ENCODE measurements at places on chromosomes 13 and 19. TPM values are rescaled to one million over a fixed set of nuclear protein-coding genes. Genes with fewer than 3 reads are reported as not detected.
A peak's percentile ranks its signal among the peaks of the same experiment; 100 is the strongest.

DNA sequence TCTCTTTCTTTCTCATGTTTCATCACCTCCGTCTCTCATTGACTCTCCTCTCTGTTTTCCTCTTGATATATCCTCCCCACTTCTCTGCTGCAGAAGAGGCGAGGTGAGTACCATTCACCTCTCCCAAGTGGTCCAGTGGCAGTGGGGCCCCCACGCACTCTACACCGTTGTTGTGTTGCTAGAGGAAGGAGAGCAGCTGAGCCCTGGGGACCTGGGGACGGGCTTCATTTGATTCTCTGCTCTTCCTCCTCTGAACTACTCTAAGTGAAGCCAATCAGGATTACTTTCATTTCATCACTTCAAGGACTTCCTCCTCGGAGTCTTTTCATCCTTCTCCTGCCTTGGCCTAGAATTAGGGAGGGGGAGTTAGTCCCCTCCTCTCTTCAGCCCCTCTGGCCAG lies 64.6 kb downstream of the CCNE1 start:
- DNase-seq, result no peak

DNA sequence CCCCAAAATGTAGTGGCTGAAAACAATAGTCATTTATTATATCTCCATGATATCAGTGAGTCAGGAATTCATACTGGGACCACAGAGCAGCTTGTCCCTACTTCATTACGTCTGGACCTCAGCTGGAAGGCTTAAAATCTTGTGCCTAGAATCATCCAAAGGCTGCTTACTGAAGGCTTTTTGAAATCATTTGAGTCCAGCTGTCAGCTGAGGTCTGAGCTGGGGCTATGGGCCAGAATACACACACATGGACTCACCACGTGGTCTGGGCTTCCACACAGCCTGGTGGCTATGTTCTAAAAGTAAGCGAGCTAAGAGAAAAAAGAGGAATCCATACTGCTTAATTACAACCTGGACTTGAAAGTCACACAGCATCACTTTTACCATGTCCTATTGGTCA lies 209.2 kb downstream of the KCTD12 start:
- peak; percentile 94 for DNase-seq

- no peak for DNase-seq
Observed at GRCh38 chr13:72072261-72072660, 205.3 kb upstream of the DACH1 start.

DNA sequence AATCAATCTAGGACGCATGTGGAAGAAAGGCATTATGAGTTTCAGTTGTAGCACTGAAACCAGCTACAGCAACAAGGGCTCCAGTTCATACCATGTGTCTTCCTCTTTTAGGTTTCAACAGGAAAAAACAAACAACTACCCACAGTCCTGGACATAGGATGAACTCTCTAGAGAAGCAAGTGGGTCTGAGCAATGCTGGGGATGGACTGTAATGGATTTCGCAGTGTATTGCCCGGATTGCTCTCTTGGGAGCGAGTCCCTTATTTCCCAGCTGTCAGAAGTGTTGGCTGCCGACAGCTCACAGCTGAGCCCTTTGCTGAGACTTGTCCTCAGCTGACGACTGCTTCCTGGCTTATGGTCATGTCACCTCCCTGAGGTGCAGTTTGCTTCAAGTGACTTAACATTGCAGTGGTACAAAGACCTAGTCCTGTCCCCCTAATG lies 12.1 kb upstream of the MYCBP2 start:
- no peak for DNase-seq

GRCh38 chr13:34654203-34654602 lies 287.9 kb upstream of the NBEA start:
- no peak for DNase-seq

GRCh38 chr13:52712385-52712784 lies 27.2 kb downstream of the CNMD start:
- DNase-seq, result no peak

DNA sequence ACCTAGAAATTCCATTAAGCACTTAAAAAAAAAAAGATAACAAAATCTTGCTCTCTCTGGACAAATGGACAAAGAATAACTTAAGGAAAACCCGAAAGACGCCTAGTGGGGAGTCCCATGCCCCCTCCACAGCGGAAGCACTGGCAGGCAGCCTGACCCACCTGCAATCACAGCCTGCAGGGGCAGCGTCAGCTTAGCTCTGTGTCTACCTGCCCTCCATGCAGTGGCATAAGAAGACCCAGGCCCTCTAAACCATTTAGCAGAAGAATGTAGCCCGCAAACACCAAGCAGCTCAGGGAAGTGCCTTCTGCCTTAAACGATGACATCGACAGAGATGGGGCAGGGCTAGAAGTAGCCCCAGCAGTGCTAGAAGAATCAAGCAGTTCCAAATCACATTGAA lies 36.0 kb downstream of the KCTD15 start:
- DNase-seq, result no peak

DNA sequence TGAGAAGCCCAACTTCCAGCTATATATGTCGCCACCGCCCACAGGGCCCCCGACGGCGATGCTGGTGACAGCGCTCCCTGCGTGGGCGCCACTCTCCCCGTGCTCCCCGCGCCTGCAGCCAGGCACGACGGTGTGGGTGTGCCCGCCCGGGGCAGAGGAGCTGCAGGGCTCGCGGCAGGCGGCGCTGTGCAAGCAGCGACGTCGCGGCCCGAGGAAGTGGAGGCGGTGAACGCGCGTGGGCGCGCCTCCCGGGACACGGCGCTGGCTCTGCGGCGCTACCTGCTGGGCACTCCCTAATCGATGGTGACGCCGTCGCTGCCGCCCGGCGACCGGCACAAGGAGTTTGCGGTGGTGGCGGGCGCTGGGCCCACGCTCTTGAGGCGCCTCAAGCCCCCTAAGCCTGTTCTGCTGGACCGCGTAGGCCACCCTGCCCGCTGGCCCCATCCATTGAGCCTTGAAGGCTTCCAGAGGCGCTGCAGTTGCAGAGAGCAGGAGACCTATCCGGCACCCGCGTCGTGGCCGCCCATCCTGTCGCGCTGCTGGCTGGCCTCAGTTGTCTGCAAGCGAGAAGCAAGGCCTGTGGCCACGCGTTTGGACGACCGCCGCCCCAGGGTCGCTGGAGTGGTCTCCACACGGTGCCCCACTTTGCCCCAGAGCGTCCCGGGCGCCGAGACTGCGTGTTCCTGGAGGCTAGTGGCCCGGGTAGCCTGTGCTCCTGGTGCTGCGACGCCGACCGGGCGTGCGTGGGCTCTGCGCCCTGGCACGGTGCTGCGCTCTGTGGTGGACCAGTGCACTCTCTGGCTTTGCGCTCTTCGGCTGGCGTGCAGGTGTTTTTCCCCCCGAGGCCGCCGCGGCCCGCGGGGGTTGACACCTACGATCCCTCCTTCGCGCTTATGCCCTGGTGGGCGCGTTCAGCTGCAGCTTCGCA lies 23.1 kb downstream of the LRFN3 start:
- no peak for DNase-seq

GRCh38 chr13:113953561-113953960 lies 20.3 kb downstream of the C13orf46 start:
- DNase-seq, result no peak

DNA sequence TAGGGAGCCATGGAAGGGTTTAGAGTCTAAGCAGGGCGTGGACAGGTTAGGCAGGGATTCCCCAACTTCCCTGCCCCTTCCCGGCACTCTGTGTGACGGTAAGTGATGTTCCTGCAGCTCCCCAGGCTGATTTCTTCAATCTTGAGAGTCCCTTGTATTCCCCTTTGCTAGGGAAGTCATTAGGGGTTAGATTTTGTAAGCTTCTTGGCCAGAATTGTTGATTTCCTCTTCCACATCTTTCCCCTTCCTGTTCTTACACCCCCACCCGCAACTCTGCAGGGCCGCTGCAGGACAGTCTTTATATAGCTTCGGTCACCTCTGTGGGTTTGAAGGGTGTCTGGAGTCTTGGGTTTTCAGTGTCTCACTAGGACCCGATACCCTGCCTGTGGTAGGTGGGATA lies 10.6 kb upstream of the ADGRE1 start:
- DNase-seq, result no peak

DNA sequence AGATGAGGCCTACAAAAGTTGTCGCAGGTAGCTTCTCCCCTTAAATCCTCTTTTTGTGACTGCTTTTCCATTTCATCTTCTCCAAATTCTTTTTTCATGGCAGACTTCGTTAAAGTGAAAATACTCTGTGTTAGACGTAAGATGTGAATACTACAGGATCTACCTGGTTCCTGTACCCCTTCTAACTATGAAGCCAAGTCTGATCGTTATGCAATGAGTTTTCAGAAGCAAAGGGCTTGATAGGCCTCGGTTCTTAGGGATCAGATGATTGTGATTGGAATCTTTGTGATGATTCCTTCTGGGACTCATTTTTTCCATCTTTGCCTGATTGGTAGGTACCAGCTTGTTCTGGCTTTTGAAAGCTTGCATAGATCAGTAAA lies 86.9 kb downstream of the PCCA start:
- DNase-seq, result no peak

DNA sequence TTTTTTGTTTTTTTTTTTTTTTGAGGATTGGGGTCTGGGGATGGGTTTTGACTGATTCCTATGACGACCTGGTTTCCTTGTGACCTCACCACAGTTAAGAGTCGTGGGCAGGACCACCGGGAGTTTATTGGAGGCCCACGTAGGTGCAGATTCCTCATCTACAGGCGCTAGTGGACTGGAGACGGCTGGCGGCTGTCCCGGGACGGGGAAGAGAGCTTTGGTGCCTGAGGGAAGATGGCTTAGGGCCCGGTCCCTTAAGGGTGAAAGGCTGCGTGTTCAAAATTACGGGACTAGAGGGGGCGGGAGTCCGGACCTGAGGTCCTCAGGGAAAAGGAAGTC lies 682 bp upstream of the TEAD2 start:
- no peak for DNase-seq

- no peak for DNase-seq
Observed at GRCh38 chr13:40613192-40613818, 53.1 kb downstream of the FOXO1 start.

DNA sequence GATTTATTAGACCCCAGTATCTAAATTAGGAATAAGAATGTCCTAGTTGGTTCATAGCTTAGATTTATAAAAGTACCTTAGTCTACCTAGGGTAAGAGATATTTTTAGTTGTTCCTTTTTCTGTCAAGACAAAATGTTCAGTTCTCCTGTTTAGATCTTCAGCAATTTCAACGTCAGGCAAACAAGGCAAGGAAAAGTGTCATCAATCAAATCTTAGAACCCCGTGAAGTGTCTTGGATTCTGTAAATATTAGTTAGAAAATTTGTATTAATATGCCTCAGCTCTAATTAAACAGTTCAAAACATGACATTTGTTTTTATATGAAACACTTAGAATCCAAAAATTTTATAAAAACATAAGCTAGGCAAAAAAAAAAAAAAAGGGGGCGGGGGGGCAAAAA lies 296.6 kb downstream of the PCDH9 start:
- no peak for DNase-seq

GRCh38 chr19:27774337-27774736 lies 1438.6 kb downstream of the UQCRFS1 start:
- no peak for DNase-seq

- DNase-seq, result no peak
Observed at GRCh38 chr13:53200498-53201453, 172.2 kb downstream of the OLFM4 start.

DNA sequence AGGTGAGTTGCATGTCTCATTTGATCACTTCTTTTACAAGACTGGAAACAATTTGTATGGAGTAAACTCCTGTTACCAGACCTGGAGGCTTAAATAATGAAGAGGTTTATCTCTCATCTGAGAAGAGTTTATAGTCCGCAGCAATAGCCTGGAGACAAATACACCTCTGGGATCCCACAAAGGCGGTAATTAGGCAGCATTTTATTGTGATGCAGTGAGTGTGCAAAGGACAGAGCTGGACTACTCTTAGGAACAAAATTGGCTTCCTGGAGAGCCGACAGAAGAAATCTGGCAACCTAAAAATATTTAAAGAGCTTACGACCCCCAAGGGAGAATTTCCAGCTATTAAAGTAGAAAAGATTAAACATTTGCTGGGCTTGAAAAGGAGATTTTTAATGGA lies 11.8 kb upstream of the KATNAL1 start:
- DNase-seq, result no peak

Gene TMEM150B
- not detected for total RNA-seq

Gene OBI1
- 16.3 TPM for total RNA-seq

Gene ZNF14
- 5.4 TPM for total RNA-seq

Gene SARS2
- 34.6 TPM for total RNA-seq

Gene CEACAM16
- 5.0 TPM for total RNA-seq

Gene B3GNT3
- not detected for total RNA-seq

Gene KCNN4
- 0.27 TPM for total RNA-seq

Gene NLRP11
- total RNA-seq, result not detected

Gene POP4
- total RNA-seq, result 67.9 TPM

Gene DPF1
- 1.2 TPM for total RNA-seq

Gene FGF14
- total RNA-seq, result not detected
